ENCODE measurements at places on chromosomes 11 and 22.

GRCh38 chr11:115895594-115895993 is 391.4 kb upstream of the CADM1 start:
- no peak for DNase-seq

- no peak for DNase-seq
Measured at GRCh38 chr11:66909181-66909580, 49.0 kb downstream of the PC start.

GRCh38 chr11:103434073-103434411 is 324.8 kb downstream of the DYNC2H1 start:
- no peak for DNase-seq

DNA sequence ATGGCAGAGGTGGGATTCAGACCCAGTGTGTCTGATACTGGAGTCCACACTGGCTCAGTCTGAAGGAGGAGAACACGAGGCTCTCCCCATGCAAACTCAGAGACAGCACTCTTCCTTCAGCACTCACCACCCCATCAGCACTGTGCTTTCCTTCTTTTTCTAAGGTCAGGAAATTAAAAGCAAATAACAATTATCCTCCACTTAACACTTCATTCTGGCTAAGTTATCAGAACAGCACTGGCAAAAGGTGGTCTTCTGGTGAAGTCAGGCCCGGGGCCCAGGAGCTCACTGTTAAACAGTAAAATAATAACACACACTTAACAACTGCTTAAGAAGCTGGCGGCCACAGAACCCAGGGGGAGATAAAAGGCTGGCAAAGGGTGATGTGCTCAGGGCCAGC is 107.1 kb downstream of the NAT10 start:
- no peak for DNase-seq

GRCh38 chr11:116226731-116227130 is 546.1 kb downstream of the BUD13 start:
- DNase-seq, result no peak

- no peak for DNase-seq
Measured at GRCh38 chr11:35235936-35236666, 97.1 kb downstream of the CD44 start.

DNA sequence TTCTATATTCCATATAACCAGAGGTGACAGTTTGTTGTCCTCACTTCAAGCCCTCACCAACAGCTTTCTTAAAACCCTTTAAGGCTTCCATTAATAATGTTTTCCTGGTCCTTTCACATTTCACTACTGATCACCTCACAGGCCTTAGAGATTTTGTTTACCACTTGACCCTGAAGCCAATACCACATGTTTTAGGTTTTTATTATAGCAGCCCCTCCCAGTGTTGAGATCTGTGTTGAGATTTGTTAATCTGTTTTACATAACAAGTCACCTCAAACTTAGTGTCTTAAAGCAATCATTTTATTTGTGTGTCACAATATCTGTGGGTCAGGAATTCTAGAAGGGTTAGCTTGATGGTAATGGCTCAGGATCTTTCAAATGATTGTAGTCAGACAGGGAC is 49.9 kb downstream of the FAR1 start:
- DNase-seq, result no peak

DNA sequence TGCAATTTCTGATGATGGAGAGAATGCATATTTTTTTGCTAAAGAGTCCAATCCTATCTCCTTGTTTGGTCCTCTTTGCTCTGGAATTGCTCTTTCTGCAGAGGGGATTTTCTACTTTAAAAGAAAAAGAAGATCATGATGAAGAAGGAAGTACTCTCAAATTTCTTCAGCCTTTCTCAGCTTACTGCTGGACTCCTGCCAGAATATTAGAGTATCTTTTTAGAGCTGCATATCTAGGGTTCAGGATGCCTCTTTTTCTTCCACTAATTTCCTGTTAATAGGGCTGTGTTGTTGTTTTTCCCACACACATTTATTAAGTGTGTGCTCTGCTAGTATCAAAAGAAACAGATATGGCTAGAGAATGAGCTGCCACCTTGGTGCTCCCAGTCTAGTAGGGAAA is 18.2 kb downstream of the UBASH3B start:
- no peak for DNase-seq

- DNase-seq, result no peak
Measured at GRCh38 chr11:119110439-119110838, 3.3 kb downstream of the C2CD2L start.

DNA sequence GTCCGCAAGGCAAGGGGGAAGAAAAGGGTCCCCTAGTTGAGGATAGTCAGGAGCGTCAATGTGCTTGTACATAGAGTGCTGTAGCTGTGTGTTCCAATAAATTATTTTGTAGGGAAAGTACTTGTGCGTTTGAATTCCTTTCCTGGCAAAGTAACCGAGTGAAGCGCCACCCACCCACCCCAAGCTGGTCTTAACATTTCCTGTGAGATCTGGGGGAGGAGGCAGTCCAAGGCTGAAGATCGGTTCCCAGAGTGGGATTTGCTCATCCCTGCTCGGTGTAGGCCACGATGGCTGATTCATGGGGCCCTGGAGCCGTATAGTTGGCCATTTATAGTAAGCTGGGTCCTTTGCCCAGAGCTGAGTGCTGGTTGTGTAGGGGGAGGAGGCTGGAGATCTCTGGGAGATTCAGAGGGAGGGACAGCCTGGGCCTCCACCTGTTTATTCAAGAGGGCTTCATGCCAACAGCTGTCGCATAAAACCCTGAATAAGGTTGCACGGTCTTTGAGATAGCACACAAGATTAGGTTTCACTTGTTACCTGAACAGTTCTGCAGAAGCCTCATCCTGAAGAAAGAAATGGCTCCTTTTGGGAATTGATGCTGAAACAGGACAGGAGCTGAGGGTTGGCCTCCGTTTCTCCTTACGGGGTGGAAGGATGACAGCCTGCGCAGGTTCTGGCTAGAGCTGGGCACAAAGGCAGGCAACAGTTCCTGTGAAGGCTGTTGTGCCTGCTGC is 2.4 kb downstream of the ATF4 start:
- no peak for DNase-seq

GRCh38 chr11:61917334-61918109 is at the start of gene RAB3IL1:
RAB3IL1 (minus strand) TSS chr11:61917566; CDS start chr11:61917367, 199 bp downstream.
- peak; percentile 19 for DNase-seq

GRCh38 chr22:41401781-41402648 is 20.3 kb downstream of the TEF start:
- peak; percentile 71 for DNase-seq

DNA sequence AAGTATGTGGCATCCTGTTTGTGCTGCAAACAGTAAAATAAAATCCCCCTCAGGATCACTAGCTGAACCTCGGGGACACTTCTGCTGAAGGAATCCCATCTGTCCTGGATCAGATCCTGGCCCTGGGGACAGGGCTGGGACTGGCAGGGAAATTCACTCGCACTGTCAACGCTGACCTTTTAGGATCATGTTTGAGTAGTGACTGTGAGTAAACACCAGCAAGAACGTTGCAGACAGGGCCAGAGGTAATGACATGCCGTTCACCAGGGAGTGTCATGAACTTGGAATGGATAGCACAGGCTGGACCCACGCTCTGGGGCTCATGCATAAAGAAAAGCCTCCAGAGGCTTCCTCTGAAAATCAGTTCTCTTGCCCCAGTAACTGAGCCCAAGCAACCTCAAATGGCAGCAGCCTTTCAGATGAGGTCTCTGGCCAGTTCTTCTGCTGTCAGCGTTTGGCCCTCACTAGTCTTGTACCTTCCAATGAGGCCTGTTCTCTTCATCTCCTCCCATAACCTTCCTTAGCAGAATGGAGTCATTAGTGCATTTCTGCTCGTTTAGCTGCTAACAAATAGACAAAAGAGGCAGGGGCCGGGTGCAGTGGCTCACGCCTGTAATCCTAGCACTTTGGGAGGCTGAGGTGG is 51.0 kb upstream of the BARX2 start:
- no peak for DNase-seq

- DNase-seq, result no peak
Measured at GRCh38 chr22:17764036-17764435, 10.2 kb downstream of the BID start.

- no peak for DNase-seq
Measured at GRCh38 chr22:49204599-49205482, 622.8 kb downstream of the BRD1 start.

DNA sequence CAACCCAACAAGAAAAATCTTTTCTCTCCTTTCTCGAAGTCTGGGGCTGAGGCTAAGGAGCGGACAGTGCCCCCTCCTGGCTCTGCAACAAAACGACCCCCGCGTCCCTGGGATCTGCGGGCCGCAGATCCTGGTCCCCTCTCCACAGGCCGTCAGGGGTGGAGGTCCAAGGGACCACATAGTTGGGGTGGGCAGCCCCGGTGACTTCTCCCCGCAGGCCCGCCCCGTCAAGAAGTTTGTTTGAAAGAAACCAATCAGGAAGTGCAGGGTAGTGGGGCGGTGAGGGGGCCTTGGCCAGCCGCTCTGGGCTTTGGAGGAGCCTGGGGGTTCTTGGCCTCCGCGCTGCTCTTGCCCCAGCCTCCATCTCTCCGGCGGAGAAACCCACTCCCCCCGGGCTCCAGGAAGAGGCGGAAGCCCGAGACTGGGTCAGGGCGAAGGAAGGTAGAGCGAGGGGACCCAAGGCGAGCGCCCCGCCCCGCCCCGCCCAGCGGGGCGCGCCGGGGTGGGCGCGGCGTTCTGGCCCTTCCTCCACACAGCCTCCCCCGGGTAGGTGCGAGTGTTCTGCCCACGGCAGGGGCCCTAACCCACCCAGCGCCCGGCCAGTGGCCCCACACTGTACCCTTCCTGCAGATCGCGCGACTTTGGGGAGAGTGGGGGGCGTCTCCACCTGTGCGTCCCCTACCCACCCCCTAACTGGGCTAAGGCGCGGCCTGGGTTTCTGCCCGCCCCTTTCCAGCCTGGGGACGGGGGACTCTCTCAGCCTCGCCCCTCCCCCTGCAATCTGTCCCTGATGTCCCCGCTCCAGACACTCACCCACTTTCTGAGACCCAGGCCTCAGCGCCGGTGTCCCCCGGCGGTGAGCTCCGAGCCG is 1.3 kb downstream of the TP53I11 start:
- DNase-seq, result no peak

DNA sequence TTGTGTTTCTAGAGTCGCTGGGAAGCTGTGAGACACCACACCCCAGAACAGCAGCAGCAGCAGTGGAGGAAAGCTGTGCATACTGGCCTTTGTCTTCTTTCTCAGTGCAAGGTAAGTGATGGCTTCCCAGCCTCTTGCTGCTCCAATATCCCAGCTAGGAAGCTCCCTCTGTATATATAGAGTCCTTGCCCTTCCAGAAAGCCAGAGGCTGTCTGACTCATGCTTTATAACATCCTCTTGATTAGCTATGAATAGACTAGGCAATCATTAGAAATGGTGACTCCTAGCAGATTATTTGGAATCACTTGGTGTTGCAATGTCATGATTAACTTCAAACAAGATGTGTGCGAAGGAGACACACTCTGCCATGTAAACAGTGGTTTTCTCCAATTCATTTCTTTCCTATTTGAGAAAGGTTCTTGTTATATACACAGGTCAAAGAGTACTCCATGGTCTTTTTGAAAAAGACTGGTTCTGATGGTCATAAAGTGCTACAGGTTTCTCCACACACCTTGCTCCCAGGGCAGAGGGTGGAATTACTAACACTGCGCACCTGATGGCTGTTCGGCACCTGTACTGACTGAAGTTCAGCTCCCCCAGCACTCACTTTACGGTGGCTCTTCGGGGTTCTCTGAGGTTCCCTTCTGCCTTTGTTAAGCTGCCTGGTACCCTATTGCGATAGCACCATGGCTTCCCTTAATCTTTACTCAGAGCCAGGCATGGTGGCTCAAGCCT is at the start of gene MMP1:
MMP1 (minus strand) TSS at position 149 of the 735 bp plus-strand sequence; CDS start at position 81, 68 bp downstream.
- no peak for DNase-seq

DNA sequence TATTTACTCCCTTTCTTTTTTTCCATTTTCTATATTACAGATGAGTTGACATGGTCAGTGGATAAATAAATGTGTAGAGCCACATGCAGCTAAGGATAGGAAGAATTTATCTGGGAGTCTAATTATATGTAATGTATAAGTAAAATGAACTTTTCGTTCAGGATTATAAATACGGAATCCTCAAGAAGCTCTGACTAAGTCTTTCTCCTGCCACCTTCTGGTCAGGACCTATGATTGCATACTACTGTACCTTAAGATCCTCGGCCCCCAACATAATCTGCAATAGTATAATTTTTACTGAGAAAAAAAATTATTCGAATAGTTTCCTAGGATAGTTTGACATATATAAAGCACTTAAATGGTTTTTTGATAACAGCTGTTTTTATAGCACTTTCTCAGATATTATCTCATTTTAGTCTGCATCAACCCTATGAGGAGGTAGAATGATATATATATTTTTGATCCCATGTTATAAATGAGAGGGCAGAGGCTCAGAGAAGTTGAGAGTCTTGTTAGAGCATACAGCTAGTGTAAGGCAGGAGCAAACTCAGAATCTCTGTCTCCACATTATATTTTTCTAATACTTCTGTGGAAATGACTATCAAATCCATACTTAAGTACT is 36.1 kb downstream of the CCDC90B start:
- peak; percentile 16 for DNase-seq

DNA sequence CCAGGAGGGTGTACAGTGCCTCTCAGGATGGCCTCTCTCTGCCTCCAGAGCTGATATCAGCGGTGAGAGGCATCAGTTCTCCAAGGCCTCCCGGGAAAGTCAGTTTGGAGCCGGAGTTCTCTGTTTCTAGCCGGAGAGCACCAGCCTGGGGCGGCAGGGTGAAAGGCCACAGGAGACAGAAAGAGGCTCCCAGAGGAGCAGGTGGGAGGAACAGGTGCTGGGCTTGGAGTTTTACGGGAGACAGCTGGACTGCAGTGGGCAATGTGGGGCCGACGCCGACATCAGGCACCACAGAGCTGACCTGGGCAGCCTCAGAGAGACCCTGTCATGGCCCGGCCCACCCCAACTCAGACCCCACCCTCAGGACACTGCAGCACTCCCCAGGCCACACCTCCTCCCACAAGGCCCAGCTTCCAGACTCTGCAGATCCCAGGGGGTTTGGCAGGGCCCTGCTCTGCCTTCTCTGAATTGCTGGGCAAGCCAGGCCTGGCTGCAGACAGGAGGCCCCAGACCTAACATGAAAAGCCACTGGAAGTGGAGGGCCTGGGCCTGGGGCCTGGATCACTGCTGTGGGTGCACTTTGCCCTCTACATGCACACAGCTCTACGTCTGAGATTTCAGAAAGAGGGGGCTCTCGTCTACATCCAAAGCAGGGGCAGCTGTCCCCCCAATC is 885.6 kb downstream of the BRD1 start:
- DNase-seq, result no peak

DNA sequence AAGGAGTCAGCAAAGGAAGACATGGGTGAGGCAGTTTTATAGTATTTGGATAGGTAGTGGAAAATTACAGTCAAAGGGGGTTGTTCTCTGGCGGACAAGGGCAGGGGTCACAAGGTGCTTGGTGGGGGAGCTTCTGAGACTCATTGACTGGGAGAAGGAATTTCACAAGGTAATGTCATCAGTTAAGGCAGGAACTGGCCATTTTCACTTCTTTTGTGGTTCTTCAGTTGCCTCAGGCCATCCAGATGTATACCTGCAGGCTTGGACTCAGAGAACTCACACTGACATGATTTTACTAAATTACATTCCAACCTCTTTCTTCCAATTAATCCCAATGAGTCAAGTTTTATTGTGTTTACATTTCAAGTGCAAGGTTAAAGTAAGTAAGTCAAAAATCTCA is 240.5 kb upstream of the API5 start:
- no peak for DNase-seq

GRCh38 chr11:65852508-65853245 is 5.3 kb downstream of the CFL1 start:
- DNase-seq, result no peak

- DNase-seq, result no peak
Measured at GRCh38 chr11:123505546-123506299, 75.7 kb downstream of the GRAMD1B start.

GRCh38 chr11:16960250-16960649 is 54.0 kb downstream of the PLEKHA7 start:
- no peak for DNase-seq
